Activated CD8-positive, alpha-beta memory T cell treated with anti-CD3 and anti-CD28 coated beads, Interleukin-2, amount 50 U/mL, for 4 hours (primary cell): ENCODE measurements at places on chromosomes 12 and 14.

DNA sequence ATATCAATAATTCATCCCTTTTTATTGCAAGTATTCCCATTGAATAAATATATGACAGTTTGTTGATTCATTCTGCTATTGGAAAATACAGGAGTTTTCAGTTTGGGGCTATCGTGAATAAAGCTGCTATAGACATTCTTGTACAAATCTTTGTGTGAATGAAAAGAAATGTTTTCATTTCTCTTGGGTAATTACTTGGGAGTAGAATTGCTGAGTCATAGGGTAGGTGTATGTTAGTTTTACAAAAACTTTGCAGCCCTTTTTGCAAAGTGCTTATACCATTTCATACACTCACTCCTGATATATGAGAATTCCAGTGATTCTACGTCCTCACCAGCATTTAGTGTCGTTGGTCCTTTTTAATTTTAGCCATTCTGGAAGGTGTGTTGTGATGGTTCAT, 6.9 kb upstream of the PTCSC3 start:
- DNase-seq, result no peak

GRCh38 chr14:56703947-56704346, 106.3 kb downstream of the OTX2 start:
- DNase-seq, result no peak

- DNase-seq, result no peak
These were observed 250.6 kb downstream of the AEBP2 start for GRCh38 chr12:19689801-19690472.

DNA sequence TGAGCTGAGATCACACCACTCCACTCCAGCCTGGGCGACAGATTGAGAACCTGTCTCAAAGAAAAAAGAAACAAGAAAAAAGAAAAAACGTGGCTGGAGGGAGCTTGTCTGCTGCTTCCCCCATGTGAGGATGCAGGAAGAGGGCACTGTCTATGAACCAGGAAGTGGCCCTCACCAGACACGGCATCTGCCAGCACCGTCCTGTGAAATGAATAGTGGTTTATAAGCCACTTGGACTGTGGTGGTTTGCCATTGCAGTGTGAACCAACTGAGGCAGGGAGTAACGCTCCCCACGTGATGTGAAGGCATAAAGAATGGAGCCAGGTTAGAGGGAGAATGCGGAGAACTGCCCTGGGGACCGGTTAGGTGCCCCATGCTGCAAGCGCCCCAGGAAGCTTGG, 4.5 kb upstream of the BRF1 start:
- DNase-seq, result no peak

GRCh38 chr12:4388032-4388431, 8.5 kb upstream of the FGF23 start:
- DNase-seq, result no peak

DNA sequence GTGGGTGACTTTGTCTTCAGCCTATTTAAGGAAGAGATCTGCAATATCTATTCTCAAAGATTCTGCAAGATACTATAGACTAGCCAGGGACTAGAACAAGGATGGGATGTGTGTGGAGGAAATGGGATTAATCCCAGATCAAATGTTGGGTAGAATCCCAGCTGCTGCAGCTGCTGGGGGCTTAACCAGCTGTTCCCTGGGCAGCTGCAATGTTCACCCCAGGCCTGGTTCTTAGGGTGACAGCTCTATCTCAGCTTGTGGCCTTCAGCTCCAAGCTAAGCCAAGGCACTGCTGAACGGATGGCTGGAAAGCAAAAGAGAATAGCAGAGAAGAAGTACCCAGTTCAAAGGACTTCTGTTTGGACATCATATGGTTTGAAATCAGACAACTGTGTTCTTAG, 10.0 kb upstream of the RHEBL1 start:
- no peak for DNase-seq
